NCI-H526 (cell line): ENCODE measurements at places on chromosomes 2 and 18.

GRCh38 chr2:121596221-121597080, 52.8 kb downstream of the CLASP1 start:
- peak; percentile 36 for DNase-seq

DNA sequence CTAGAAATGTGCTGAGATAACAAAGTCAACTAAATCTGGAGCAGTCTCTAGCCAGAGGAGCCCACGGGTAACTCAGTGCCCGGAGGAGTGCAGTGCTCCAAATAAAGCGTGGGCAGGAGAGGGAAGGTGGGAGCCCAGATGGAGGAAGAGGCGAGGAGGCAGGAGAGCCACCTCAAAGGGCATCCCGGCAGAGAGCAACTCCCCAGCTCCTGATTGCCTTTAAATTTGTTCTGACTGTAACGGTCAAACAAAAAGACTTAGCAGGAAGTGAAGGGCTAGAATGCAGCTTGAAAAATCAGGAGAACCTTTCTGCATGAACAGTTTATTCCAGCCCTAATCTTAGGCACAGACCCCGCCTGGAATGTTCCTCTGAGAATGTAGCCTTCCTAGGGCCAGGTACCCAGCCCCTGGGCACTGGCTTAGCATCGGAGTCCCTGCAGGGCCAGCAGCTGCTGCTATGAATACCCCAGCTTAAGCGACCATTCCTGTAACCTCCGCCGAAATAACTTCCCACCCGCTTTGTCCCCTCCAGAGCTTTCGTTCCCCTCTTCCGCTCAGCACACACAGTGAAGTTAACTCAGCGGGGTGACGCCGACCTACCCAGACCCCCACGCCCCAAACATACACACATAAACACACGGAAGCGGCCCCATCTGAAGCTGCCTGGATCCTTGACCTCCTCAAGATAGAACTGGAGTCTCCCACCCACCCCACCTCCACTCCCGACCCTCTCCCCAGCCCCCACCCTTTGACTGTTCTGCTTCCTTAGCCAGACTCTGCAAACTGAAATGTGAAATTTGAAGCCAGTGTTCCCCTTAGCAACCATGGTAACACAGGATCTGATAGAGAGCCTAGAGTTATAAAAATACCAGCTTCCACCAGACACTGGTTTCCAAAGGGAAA, 123.2 kb downstream of the SMAD7 start:
- DNase-seq: peak; percentile 63

- no peak for DNase-seq
Observed at GRCh38 chr2:4053769-4054493, 350.6 kb downstream of the DCDC2C start.

DNA sequence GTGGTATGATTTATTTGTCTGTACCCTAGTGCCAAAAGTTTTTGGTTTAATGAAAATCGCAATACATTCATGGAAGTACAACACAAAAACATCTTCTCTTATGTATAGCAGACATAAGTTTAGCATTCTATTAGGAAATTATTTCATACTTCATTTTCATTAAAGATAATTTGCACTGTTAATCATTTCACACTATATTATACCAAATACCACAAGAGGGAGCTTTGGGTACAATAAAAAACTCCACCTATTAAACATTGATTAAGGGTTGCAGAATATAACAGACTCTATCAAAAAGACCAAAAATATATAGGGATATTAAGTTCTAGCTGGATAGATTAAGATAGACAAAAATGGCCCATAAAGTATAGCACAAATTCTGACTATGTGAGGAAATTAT, 79.0 kb downstream of the SLC66A3 start:
- DNase-seq: no peak

DNA sequence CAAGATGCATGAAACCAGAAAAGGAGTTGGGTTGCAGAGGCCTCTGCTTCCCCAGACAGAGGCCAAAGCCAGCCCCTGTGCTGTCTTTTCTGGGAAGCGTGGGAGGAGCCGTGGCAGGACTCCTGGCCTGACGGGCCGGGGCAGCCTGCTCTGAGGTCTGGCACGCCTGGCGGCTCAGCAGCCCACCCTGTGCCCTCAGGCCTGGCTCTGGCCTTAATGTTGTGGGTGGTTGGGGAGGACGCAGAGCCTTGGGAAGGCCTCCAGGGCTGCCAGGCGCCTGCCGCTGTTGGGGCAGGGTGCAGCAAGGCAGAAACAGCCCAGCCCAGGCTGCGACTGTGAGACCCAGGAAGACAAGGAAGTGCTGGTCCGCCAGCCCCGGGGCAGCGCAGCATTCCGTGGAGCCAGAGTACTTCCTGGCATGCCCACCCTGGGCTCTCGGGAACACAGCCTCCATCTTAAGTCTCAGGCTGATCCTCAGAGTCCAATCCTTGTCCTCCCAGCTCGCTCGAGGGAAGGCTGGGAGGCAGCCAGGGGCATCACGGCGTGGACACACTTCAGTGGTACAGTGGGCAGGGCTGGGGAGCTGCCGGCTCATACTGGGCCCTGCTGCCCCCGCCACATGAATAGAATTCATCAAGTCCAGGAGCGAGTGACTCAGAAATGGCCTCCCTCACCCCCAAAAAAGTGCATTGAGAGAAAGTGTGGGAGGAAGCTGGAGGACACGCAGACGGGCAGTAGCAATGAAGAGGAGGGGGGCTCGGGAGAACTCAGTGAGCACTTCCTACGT, 72.6 kb downstream of the EMX1 start:
- DNase-seq: no peak

DNA sequence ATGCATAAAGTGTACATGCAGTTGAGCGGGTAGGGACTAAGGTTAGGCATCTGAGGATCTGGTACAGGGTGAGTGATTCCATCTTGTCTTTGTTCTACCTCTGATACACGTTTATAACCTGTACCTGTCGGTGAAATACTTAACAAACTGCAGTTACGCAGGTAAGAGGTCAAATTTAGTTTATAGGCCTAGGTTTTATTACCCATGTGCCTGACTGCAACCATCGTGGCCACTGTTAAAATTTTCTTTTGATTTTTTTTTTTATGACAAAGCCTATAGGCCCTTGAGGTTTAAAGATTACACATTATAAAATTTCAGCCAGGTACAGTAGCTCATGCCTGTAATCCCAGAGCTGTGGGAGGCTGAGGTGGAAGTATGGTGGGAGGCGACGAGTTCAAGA, 15.4 kb upstream of the HNMT start:
- DNase-seq: no peak

GRCh38 chr2:240368781-240369331, 66.6 kb upstream of the GPC1 start:
- peak; percentile 32 for DNase-seq

GRCh38 chr2:240168546-240169361, 28.3 kb upstream of the OTOS start:
- DNase-seq: no peak

DNA sequence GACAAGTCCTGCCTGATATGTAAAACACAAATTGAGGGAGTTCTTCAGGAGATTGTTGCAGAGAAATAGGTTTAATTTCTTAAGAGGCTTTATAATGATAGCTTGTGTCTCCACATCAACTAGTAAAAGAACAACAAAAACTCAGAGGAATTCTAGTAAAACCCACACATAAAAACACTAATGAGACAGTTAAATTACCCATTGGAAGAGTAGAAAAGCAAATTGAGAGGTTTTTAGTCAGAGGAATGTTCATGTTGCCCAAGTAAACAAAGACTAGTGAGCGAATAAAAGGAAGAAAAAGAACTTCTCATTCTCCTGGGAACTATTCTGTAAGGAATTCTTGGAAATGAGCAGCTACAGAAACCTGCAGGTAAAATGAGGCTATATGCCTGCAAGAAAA, 330.6 kb downstream of the STK39 start:
- DNase-seq: no peak

DNA sequence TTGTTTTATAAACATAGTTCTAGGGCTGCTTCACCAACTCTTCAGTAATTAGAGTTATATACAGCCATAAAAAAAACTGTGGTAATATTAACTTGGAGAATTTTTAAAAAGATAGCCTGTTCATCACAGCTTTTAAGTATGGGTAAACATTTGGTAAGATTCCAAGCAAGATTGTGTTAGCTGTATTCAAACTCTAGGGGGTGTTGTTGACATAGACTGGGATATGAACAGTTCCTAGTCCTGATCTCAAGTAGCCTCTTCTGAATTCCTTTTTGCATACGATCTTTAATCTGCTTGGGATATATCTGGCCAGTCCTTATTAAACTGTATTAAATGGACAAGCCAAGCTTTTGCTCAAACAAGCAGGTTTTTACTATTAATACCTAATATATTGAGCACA, 13.4 kb downstream of the NOP58 start:
- no peak for DNase-seq

DNA sequence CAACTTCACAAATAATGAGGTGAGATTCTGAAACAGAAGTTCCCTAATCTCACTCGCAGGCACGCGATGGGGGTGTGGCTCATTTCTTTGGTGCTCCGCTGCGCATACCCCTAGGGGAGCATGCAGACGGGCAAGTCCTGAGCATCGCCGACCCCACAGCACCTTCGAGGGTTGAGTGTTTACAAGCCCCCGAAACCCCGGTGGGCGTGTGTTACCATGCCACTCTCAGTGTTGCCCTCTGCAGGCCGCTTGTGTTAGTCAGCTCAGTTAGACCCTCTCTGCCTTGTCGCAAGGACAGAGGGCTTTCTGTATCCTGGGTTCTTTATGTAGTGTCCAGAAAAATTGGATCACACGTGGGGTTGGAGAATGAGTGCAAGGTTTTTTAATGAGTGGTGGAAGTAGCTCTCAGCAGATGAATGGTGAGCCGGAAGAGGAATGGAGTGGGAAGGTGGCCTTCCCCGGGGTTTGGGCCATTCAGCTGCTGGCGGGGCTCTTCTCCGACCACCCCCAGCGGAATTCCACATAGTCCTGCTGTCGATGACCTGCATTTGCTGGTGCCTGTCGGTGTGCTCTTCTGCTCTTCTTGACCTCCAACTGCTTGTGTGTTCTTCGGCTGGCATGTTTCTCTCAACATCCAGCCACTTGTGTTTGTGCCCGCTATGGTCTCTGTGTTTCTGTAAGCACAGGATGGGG, 191.3 kb downstream of the RPRM start:
- peak; percentile 5 for DNase-seq

GRCh38 chr2:26605195-26605998, 35.8 kb downstream of the CIB4 start:
- DNase-seq: no peak

- DNase-seq: peak; percentile 81
Observed at GRCh38 chr2:179137200-179137759, 87.3 kb upstream of the CCDC141 start.

DNA sequence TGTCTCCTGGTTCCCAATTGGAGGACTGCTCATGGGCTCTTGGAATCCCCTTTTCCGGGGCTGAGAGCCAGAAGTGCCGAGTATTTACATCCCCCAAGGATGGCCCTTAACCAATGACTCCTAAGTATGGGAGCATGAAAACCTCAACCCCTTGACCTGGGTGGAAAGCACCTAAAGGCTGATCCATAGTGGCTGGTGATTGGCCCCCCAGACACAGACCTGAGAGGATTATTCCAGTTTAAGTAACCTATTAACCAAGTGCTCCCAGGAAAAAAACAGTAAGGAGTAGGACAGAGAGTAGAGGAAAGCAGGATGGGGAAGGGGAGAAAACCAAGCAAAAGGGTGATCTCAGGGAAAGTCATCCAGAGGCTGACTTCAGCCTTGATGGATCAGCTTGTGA, 206.1 kb upstream of the RND3 start:
- DNase-seq: no peak

- no peak for DNase-seq
Observed at GRCh38 chr2:235268535-235268934, 225.3 kb upstream of the AGAP1 start.

- no peak for DNase-seq
Observed at GRCh38 chr2:238077292-238077691, 16.5 kb downstream of the SCLY start.

DNA sequence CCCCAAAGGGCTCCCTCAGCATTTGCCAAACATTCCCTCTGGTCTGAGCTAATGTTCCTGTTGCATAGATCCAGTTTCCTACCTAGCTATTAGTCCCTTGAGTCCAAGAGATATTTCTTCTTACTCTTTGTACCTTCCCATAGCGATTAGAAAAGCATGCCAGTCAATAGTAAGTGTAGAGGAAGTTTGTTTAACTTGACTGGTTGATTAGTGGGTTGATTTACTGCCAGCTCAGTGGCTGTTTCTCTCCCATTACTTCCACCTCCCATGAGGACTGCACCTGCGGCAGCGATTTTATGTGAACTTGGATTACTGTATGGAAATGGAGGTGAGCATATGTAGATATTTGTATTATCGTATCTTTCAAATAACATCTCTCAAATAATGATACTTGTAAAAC, 1748.4 kb upstream of the CELF4 start:
- DNase-seq: no peak

DNA sequence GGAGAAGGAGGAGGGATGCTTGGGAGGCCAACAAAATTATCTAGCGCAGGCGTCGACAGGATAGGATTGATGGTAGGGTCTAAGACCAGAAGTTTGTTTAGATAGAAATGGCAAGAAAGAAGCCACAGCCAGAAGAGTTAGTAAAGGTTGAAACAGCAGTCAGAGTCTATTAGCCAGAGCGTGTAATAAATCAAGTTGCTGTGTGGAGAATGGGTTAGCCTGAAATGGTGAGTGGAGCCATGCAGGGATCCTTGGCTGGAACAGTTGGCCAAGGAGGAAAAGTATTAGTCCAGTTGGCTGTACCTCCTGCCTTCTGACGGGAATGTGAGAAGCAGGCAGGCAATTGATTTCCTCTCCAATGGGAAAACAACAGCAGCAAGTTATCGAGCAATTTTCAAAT, 190.7 kb upstream of the CCDC68 start:
- DNase-seq: no peak

GRCh38 chr2:200615247-200615646, 29.4 kb downstream of the AOX1 start:
- no peak for DNase-seq

GRCh38 chr18:2471523-2471922, 99.8 kb downstream of the METTL4 start:
- DNase-seq: no peak

- DNase-seq: no peak
Observed at GRCh38 chr2:230680463-230681170, 32.0 kb upstream of the CAB39 start.

GRCh38 chr2:107645586-107645985, 181.1 kb upstream of the RGPD4 start:
- no peak for DNase-seq

- no peak for DNase-seq
Observed at GRCh38 chr2:117775703-117776219, 38.7 kb upstream of the DDX18 start.

DNA sequence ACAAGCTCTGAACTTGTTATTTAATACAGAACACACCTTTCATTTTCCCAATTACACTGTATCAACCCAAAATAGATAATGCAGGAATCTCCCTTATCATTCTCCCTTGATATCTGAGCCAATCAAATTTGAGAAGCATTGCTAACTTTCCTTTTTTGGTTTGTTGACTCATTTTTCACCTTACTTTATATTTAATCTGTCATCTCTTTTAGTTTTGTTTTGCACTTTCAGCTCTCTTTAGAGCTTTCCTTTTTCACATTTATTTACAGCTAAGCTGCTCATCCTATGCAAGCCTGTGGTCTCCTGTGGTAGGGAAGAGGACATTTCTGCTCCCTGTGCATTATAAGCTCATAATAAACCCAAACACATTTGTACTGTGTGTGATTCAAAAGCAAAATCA, 50.1 kb downstream of the ITGAV start:
- DNase-seq: no peak
